Activated effector memory CD4-positive, alpha-beta T cell treated with Interleukin-2 at 50 U/mL for 16 hours (primary cell): ENCODE measurements at places on chromosomes 6 and 20.

- DNase-seq: no peak
These were observed 60.4 kb upstream of the TFB1M start for GRCh38 chr6:155374681-155375080.

DNA sequence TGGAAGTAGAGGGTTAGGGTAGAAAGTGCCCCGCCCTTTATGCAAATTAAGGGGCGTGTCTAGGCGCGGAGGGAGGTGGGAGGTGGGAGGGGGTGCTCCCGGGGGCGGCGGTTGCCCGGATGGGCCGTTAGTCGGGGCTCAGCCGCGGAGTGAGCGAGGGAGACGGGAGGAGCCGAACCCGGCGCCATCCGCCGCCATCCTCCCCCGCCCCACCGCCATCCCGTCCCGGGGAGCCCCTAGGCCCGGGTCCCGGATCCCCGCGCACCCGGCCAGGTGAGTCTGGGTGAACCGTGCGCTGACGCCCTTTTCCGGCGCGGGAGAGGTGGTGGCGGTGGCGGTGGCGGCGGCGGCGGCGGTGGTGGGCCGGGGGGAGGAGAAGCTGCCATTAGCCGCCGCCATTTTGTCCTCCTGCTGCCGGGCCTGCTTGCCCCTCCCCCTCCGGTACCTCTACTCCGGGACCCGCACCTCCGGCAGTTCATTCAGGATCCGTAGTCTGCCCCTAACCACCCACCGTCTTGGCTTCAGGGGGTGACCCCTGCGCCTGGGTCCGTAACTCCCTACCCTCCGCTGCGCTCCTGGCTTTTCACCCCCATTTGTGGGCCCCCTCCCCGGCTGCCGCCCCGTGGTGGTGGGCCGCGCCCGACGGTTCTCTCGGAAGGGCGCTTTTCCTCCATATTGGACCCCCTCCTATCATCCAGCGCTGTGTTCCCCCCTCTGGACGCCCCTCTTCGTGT lies at the start of gene PRRC2A:
Gene PRRC2A (plus strand): TSS at position 130 of the 734 bp plus-strand sequence. CDS start 2,075 bp downstream, outside the sequence.
- DNase-seq: no peak

DNA sequence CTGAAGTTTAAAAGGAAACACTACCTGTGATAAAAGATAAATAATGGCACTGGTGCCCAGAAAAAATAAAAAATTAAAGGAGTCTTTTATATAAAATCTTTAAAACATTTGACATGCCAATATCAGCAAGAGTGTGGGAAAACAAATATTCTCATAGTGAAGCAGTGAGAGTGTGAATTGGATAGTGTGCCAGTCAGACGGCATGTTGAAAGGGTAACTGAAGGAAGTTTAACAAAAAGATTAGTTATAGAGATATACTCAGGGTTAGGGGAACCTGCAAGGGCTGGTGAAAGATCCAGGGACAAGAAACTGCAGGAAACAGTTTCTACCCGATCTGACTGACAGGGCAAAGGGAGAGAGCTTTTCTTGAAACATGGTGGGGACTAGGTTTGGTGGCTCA lies 22.2 kb upstream of the GMNN start:
- DNase-seq: no peak

GRCh38 chr6:149266659-149267058 lies 50.9 kb upstream of the TAB2 start:
- no peak for DNase-seq

- no peak for DNase-seq
These were observed 679.5 kb downstream of the MAFB start for GRCh38 chr20:40009542-40009941.
